ENCODE measurements at places on chromosomes 6 and 20.

GRCh38 chr6:168371185-168371584 lies 51.6 kb upstream of the DACT2 start:
- no peak for DNase-seq

DNA sequence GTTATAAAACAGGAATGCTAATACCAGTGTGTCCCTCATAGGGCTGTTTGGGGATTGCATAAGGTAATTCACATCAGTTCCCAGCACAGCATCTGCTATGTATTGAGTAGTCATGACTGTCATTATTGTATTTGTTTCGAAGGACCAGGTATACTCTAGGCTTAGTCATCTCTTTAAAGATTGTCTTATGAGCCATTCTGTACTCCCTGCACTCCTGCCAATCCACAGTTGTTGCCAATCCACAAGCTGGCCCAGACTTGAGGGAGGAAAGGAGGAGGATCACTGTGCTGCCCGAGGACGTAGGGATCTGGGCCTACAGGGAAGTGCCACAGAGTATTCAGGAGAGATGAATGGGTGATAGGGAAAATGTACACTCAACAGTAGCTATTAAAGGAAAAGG lies 113.0 kb upstream of the TIAM2 start:
- no peak for DNase-seq

GRCh38 chr6:46284475-46284874 lies 113.7 kb upstream of the ENPP5 start:
- DNase-seq = no peak

- no peak for DNase-seq
Measured at GRCh38 chr6:142879076-142879475, 65.9 kb downstream of the HIVEP2 start.

DNA sequence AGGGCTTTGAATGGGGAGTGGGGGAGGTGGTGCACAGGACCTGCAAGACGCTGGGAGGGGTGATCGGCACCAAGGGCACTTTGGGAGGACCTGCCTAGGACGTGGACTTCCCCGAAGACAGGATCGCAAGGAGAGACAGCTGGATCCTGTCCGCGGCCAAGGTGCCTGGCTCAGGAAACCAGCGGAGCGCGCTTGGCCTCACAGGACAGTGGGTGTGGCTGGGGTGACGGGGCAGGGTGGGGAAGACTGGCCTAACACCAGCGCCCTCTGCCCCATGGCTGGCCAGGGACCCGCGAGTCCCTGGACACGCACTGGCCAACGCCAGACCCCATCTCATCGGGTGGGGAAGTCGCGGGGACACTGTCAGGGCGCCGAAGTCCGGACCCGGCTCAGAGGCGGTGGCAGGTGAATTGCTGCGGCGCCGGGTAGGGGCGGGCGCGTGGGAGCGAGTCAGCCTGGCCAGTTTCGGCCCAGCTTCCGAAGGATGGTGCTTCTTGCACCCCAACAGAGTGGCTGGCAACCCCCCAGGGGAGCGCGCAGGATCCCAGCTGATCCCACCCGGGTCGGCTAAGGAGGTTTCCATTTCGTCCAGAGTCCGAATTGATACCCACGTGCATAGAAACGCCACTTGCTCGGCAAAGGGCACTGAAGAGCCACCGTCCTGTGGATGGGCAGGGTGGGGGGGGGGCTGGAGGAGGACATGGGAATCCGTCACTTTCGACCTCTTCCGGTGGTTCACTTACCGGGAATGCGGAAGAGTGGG lies 785 bp upstream of the THBD start:
- no peak for DNase-seq

GRCh38 chr20:4491643-4492042 lies 230.1 kb upstream of the PRND start:
- DNase-seq = no peak

GRCh38 chr6:45127185-45127584 lies 200.9 kb upstream of the RUNX2 start:
- DNase-seq = no peak

DNA sequence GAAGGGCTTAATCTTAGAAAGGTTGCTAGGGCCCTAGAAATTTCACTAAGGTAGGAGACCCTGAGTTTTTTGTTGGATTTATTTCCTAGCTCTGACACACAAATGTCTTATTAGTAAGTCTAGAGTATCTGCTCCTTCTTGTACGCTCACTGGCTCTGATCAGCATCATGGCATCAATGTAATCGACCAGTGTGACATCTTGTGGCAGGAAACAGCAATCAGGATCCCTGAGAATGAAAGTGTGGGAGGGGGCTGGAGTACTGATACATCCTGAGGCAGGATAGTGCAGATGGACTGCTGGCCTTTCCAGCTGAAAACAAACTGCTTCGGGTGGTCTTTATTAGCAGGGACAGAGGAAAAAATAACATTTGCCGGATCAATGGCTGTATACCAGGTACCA lies 10.0 kb upstream of the CST7 start:
- DNase-seq = no peak

DNA sequence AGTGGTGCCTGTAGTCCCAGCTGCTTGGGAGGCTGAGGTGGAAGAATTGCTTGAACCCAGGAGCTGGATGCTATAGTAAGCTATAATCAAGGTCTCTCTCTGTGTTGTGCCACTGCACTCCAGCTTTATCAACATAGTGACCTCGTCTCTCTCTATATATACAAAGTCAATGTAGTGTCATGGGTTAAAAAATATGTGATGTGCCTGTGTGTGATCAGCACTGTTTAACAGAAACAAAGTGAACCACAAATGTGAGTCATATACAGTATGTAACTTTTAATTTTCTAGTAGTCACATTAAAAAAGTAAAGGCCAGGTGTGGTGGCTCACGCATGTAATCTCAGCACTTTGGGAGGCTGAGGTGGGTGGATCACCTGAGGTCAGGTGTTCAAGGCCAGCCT lies 85.3 kb upstream of the RNF24 start:
- no peak for DNase-seq

DNA sequence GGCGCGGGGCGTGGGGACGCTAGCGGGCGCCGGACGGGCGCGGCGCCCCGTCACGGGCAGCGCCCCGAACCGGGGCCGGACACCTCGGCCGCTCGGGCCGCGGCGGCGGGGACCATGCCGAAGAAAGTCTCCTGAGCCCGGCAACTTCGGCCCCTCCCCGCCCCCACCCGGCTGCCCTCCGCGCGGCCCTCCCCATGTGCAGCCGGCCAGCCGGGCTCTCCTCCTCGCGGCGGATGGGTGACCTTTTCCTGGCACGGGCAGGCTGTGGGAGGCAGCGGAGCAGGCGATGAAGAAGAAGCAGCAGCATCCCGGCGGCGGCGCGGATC lies 278 bp downstream of the UST start:
- no peak for DNase-seq

GRCh38 chr6:129475477-129476247 lies 234.3 kb downstream of the ARHGAP18 start:
- no peak for DNase-seq

DNA sequence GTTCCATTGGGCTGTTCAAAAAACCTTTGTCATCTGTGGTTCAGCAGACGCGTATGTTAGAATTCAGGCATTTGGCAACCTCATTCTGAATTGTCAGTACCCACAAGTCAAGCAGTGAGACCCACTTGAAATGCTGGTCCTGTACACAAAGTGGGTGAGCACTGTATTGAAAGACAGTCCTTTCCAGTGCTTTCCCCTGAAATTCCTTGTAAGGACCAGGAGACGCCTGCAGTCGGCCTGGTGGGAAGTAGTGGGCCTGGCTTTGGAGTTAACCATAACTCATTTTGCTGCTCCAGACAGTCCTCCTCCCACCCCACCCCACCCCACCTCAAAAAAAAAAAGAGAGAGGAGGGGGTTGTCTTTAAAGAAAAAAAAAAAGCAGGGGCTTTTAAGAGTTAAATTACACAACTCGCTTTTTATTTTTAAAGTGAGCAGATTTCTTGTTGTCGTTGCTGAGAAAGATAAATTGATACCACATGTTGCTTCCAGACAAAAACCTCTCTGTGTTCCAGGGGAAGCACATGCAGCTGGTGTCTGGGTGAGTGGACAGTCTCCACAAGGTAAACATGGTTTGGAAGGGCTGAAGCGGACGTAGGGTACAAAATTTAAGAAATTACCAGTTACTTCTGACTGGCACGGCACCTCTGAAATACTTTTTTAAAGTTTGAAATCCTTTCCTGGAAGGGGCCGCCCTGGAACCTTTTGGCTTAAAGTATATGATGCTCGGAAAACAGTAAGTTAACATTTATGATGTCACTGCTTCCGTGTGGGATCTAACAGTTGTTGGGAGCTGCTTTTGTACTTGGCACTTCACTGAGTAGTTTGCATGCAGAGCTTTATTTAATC lies 95.3 kb downstream of the FOXO3 start:
- DNase-seq = peak; percentile 70

GRCh38 chr6:51299621-51300380 lies 481.1 kb downstream of the TFAP2B start:
- DNase-seq = no peak

Measured in skeletal muscle cell (primary cell).